ENCODE measurements at places on chromosomes 2 and 18.

DNA sequence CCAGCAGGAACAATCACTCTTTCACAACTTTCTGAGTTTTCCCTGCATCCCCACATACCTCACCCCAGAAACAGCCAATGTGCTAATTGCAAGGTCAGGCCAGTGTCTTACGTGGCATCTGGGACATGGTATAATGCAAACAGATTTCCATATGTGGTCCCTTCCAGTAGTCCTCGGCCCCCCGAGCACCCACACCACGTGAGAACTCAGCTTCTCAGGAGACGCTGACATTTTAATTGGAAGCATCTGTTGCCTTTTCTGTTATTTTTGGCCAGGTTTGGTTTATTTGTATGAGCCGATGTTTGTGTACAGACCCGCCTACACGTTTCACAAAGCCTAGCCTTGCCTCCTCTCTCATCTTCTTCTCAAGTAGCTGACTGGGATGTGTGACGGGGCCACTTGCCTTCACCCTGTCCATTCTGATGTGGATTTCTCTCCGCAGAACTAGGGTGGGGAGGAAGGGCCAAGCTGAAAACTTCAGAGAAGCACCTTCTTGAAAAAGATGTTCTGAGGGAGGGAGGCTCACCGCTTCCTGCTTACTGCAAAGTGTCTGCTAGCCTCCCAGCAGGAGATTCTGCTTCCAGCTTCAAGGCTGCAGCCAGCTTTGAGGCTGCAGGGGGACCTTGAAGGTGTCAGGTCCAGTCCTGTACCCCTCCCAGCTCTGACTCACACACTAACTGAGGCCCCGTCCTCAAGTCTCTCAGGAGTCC is 109.6 kb upstream of the SLC14A2 start:
- DNase-seq = no peak

DNA sequence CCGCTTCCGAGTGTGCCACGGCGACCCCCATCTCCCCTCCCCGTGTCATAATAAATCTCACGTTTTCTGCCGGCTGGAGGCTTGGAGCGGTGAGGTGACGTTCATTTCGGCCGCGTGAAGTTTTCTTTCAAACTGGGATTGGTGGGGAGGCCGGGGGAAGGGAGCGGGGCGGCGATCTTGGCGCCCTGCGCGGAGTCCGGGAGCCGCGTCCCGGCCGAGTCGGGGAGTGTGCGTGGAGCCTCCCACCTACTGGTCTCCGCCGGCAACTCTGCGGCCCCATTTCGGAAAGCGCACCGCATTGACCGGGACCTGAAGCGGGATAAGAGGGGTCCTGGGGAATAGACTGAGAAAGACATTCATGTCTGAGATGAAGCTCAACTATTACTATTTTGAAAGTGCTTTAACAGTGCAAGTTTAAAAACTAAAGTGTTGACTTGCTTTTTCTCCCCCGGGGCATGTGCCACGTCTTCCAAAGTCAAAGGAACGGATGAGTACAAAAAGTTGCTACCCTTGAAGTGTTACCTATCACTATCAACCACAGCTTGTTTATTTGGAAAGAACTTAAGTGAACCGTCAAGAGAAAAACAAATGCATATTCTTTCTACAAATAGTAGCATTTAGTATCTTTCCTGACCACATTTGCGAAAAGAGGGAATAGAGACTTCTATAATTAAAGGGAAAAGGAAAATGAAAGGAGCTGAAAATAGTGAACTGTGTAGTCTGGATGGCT is 818 bp upstream of the IKZF2 start:
- peak; percentile 80 for DNase-seq

GRCh38 chr2:1482253-1482675 is 69.0 kb downstream of the TPO start:
- DNase-seq = no peak

DNA sequence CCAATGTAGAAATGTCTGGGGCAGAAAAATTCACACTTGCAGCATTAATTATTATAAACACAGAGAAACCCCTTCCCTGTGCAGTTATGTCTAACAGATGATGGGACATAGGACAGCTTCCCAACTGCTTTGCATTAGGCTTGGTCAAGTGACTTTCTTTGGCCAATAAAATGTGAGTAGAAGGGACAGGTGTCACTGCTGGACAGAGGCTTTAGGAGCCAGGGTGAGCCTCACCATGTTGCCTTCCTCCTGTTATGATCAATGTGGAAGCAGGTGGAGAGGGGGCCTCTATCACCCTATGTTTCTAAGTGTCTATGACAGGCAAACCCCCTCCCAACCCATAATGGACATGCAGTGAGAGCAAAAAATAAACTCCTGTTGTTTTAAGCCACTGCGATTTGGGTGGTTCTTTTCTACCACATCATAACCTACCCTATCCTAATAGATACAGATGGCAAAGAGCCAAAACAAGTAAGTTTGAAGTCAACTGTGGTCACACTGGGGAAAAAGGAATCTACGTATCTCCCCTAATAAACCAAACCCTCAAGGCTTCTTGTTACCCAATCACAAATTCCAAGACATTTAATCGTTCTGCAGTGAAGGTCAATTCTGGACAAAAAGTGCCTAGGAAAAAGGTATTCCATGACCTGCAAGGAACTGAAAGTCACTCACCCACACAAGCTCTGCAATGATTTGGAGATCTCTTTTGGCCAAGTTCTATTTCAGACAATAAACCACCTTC is 28.6 kb upstream of the POU3F3 start:
- no peak for DNase-seq

GRCh38 chr2:233979748-233980147 is 62.6 kb downstream of the TRPM8 start:
- DNase-seq = peak; percentile 7

GRCh38 chr2:144213797-144214196 is 306.1 kb downstream of the ZEB2 start:
- DNase-seq = no peak

GRCh38 chr2:232053777-232054176 is 92.3 kb downstream of the DIS3L2 start:
- no peak for DNase-seq
